ENCODE measurements at places on chromosomes 5 and 9. TPM values are rescaled to one million over a fixed set of nuclear protein-coding genes. Genes with fewer than 3 reads are reported as not detected.

MARCHF11 gene
- not detected for total RNA-seq

GPX3 gene
- total RNA-seq = 3.8 TPM

PLEKHG4B gene
- total RNA-seq = not detected

DDX4 gene
- total RNA-seq = not detected

PCDHA5 gene
- 0.09 TPM for total RNA-seq

CATSPER3 gene
- 0.19 TPM for total RNA-seq

AMBP gene
- total RNA-seq = not detected

SCGB3A2 gene
- total RNA-seq = not detected
